Dermis blood vessel endothelial cell (primary cell): ENCODE measurements at places on chromosomes 11 and 22. TPM values are rescaled to one million over a fixed set of nuclear protein-coding genes. Genes with fewer than 3 reads are reported as not detected.
A peak's percentile ranks its signal among the peaks of the same experiment; 100 is the strongest.

DNA sequence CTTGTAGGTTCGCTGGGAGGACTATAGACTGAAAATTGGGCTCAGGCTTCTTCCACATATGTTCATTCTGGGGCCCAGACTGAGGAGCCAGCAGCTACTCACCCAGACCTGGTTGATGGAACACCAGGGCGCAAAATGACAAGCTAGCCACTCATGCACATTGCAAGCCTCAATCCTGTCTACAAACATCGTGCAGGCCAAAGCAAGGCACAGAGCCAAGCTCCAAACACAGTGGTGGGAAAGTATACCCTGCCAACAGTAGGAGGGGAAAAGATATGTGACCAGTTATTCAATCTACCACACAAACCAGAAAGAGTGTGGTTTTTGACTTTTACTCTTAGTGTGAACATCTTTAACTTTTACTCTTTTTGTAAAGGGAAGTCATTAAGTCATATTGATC lies 660.5 kb downstream of the NTM start:
- no peak for DNase-seq

The RAB38 gene
- 0.34 and 1.6 TPM in 2 replicates for total RNA-seq

The MYEOV gene
- 0.05 TPM in 1 of 2 replicates, not detected in the other for total RNA-seq

DNA sequence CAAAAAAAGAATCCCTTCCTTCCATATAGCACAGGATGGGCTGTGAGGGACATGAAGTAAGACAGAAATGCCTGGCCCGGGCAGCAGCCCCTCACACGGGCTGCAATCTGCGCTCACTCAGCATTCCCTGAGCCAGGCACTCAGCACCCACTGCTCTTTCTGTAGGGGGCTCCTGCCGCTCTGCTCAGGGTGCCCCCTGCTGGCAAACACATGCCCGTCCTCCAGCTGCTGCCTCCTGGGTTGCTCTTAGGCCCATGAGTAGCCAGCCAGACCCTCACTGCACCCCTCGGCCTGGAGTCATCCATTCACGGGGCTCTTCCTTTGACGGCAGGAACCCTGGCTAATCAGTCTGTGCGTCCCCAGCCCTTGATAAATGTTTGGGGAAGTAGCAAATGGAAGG lies 6.9 kb downstream of the MCAT start:
- DNase-seq = peak; percentile 76

DNA sequence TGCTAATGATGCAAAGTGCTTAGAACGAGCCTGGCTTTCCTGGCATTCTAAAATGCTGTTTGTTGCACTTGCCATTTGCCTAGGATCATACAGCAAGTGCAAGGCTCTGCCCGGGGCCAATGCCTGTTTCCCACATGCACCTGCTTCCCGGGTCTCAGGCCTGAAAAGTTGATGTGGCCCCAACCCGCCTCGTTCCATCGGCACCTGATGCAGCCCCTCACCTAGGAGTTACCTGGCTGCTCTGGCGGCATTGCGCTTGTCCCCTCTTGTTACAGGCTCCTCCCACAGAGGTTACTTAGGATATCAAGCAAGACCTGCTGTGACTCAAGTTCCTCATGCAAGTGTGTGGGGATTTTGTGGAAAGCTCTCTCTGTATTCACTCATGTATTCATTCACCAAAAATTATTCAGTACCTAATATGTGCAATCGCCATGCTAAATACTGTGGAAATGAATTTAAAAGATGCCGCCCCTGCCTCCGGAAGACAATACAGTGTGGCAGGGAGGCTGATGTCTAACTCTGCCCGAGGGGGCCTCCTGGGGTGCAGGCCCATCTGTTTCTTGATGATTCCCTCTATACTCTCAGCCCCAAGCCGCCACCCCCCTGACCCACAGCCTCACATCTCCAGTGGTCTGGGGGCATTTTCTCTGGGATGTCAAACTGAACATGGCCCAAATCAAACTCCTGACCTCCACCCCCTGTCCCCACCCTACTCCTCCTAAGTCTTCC lies 184.5 kb downstream of the EFCAB6 start:
- DNase-seq = no peak

The ART5 gene
- total RNA-seq = not detected in 2 replicates

The MMP27 gene
- total RNA-seq = not detected in 2 replicates
